ENCODE measurements at places on chromosomes 12 and 14. TPM values are rescaled to one million over a fixed set of nuclear protein-coding genes. Genes with fewer than 3 reads are reported as not detected.

PTGDR gene
- not detected for total RNA-seq

KLHL33 gene
- 0.27 TPM for total RNA-seq

YAF2 gene
- 41.9 TPM for total RNA-seq

KRT86 gene
- not detected for total RNA-seq

NXPH4 gene
- total RNA-seq, result 8.6 TPM

NOS1 gene
- not detected for total RNA-seq

IKBIP gene
- total RNA-seq, result 12.0 TPM

KITLG gene
- total RNA-seq, result not detected

PTPRO gene
- total RNA-seq, result 17.8 TPM
